Left renal pelvis (tissue), 4 donors: ENCODE measurements at places on chromosomes 13 and 19.

DNA sequence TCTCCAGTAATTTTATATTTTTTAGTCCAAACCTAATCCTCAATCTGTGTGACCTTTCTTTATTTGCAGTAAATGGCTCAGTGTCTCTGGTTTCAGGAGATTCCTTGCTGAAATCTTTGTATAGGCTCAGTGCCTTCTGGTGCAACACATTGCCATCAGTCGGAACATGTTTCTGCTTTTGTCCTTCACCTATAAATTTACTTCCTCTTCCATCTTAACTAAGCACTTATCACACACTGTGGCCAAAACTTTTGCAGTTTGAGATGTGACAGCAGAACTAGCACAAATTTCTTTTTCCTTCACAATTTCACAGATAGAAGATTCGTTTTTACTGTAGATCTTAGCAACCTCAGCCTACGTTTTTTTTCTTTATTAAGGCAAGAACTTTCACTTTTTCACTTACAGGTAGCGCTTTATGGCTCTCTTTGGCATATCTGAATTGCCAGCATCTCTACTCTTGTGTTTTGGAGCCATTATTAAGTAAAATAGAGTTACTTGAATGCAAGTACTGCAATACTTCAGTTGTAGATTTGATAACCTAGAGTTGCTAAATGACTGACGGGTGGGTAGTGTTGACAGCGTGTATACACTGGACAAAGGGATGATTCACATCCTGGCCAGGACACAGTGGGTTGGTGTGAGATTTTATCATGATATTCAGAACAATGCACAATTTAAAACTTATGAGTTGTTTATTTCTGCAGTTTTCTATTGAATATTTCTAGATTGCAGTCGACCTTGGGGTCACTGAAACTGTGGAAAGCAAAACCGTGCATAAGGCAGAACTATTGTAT, 44.3 kb downstream of the NDFIP2 start:
- no peak for DNase-seq

DNA sequence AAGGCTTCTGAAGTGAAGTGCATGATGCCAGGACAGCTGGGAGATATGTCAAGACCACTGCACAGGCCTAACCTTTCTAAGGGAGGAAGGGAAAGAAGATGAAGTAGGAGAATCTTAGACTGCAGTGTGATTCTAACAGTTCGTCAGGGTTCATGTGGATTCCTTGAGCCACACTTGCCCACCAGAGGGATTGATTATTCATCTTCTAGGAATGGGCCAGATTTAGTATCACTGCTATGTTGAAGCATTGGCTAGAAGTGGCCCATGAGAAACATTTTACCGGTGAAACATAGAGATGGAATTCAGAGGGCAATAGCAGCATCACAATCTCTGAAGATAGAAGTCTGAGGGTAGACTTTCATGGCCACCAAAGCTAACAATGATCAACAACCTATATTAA, 550.8 kb upstream of the SLITRK1 start:
- DNase-seq = no peak

GRCh38 chr19:48780631-48781391, 25.5 kb downstream of the FGF21 start:
- no peak for DNase-seq

GRCh38 chr19:19169236-19170052, 619 bp downstream of the MEF2B start:
- DNase-seq = no peak

DNA sequence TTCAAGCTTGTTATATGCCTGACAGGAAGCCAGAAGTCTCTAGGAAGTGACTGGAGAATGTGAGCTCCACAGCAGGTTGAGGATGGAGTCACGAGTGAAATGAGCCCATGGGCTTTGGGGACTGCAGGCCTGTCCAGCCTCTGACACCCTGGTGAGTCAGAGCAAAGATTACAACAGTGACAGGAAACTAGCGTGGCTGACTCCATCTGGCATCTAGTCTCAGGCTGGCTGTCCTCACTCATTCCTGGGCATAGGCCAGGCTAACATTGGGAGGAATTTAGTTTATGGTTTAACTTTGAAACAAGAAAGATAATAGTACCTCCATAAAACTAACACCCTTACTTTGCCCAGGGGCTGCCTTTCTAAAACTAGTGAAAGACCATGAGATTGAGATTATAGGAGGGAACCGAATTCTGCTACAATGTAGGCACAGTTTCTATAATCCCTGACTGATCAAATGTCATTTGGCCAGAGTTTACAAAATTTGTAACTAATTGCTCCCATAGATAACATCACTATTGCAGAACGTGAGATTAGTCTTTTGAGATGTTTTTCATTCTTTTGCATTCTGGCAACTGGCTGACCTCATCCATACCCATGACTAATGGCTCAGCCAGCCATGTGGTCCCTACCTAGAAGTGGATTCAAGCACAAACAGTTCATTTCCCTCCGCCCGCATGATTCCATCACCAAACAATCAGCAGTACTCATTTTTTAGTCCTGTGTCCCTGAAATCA, 28.4 kb downstream of the PSG1 start:
- DNase-seq = no peak

- DNase-seq = no peak
These were observed 104.6 kb upstream of the RAP2A start for GRCh38 chr13:97329331-97329730.

DNA sequence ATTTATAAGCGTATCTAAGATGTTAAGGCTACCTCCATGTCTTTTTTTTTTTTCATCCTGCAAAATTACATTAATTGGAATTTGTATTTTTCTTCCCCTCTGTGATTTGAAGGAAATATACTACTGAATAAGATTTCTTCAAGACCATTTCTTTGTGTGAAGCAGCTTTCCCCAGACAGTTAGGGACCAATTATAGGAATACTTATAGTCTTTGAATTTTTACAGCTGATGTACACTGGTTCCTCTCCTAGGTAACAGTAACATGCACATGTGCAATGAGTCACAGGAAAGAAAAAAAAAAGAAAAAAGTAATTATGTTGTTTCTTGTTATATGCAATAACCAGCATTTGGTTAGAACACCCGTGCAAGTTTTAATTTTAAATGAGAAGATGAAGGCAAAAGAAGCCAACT, 82.0 kb downstream of the PCDH9 start:
- no peak for DNase-seq

DNA sequence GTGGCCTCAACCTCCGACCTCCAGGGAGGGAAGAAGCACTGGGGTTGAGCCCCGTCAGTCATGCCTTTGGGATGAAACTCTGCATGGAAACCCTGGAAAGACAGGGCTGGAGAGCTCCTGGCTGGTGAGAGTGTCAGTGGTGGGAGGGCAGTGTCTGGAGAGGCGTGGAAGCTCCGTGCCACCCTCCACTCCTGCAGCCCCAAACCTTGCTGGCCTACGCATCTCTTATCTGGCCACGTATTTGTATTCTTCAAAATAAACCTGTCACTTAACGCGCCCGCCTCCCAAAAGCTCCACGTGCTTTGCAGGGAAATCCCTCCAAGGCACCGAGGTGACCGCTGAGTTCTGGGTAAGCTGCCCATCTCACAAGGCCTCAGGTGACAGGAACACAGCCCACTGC, 84.3 kb downstream of the TEX29 start:
- no peak for DNase-seq

DNA sequence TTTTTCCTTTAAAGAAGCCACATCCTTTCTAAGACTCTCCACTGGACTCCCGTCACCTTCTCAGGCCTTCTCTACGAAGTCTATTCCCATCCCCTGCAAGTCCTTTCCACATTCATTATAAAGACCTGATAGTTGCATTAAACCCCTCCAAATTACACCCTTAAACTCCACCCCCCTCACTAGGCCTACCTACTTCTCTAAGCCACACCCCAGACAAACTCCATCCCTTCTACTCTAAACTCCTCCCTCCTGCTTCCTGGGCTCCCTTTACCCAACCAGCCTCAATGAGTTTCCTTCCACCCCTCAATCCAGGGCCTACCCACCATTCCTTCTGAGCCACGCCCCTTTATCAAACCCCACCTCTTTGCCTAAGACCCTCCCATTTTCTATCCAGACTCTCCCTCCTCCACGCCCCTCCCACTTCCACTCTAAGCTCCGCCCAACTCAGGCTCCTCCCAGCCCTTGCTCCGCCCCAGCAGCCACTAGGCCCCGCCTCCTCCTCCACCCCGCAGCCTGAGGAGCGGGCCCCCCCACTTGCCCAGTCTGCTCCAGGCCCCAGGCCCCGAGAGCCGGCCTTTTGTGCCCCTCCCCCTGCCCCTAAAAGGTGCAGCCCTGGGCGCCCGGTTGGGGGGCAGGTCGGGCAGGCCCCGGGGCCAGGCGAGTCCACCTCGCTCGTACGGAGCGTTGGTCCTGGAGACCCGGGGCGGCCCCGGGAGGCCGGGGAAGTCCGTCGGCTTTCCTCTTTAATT, 424 bp downstream of the FIZ1 start:
- no peak for DNase-seq
